ENCODE measurements at places on chromosomes 6 and 20.
A peak's percentile ranks its signal among the peaks of the same experiment; 100 is the strongest.

- DNase-seq = no peak
Measured at GRCh38 chr20:54107600-54108325, 37.4 kb upstream of the BCAS1 start.

- DNase-seq = no peak
Measured at GRCh38 chr20:45433316-45433715, 17.4 kb downstream of the PIGT start.

- no peak for DNase-seq
Measured at GRCh38 chr20:10376270-10377075, 57.5 kb downstream of the MKKS start.

DNA sequence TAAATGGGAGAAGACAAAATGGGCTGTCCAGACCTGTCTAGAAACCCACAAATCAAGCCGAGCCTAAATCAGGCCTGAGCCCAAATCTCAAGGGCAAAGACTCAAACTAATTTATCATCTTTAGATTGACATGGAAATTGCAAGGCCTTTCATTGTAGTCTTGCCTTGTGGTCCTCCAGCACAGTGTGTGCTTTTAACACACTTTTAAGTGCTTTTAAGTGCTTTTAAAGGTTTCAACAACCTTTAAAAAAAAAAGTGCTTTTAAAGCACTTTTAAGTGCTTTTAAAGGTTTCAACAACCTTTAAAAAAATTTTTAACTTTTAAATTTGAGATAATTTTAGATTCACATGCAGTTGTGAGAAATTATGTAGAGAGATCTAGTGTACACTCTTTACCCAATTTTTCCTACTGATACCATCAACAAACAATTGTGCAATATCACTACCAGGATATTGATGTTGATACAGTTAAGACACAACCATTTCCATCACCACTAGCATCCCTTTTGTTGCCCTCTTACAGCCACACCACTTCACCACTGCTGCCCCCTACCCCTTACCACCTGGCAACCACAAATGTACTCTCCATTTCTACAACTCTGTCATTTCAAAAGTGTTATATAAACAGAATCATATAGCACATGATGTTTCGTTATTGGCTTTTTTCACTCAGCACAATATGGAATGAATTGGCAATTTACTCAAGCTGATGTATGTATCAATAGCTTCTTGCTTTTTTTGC, 23.1 kb upstream of the DCBLD1 start:
- DNase-seq = no peak

GRCh38 chr6:169371344-169372127, 117.9 kb upstream of the THBS2 start:
- DNase-seq = no peak

- peak; percentile 69 for DNase-seq
Measured at GRCh38 chr6:142946924-142947713, 2.1 kb upstream of the HIVEP2 start.

DNA sequence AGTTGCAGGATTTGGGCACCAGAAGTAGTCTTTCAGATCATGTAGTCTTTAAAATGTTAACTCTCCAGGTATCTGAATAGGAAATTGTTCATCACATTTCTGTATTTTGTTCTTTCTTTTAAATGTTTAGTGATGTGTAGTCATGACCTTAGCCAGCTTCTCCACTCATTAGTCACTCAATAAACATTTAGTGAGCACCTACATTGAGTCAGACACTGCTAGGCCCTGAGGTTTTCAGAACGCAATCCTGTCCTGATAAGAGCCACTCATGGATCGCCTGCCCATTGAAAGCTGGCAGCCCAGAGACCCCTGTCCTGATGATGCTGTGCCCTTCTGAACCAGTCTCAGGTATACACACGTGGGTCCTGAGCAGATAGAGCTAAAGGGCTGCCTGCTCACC, 163.4 kb upstream of the HEY2 start:
- DNase-seq = no peak

DNA sequence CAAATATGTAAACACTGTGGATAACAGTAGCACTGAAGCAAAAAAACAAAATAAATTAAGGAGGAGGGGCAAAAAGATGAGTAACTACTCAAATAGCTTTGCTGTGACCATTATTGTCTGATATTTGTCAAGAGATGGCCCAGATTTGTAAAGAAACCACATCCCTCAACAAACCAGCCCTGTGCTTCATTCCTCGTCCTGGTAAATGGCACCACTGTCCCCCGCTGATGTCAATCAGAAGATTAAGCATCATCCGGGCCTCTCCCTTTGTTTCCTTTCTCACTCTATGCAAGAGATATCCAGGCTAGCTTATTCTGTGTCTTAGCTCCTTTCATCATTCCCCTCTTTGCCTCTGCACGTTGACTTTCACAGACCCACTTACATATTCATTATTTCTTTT, 259.0 kb downstream of the SYNE1 start:
- no peak for DNase-seq

DNA sequence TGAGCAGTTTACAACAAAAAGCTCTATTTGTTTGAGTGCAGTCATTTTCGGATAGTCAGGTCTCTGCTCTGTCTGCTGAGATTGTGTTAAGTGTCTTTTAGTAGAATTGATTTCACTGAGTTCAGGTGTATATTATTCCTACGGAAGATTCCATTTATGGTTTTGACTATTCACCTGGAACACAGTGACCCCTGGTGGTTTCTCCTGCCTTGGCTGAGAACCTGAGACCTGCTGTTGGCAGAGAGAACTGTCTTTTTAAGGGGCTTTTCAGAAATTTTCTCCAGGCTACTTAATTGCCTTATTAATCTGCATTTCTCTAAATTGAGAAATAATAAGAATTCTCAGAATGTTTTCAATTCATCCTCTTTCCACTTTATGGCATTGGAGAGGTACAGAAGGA, 508.0 kb downstream of the TBC1D32 start:
- peak; percentile 0 for DNase-seq

DNA sequence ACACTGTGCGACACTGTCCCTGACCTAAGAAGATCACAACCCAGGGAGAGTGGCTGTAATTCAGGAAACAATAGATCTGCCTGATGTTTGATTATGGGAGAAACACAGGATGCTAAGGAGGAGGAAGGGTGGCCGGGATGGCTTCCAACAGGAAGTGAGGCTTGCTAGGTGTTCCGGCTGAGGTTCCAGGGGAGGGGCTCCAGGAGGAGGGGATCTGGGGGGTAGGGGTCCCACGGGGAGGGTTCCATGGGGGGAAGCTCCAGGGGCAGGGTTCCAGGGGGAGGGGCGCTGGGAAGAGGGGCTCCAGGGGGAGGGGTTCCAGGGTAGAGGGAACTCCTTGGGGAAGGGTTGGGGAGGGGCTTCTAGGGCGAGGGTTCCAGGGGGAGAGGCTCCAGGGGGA, 48.6 kb downstream of the DAAM2 start:
- no peak for DNase-seq

DNA sequence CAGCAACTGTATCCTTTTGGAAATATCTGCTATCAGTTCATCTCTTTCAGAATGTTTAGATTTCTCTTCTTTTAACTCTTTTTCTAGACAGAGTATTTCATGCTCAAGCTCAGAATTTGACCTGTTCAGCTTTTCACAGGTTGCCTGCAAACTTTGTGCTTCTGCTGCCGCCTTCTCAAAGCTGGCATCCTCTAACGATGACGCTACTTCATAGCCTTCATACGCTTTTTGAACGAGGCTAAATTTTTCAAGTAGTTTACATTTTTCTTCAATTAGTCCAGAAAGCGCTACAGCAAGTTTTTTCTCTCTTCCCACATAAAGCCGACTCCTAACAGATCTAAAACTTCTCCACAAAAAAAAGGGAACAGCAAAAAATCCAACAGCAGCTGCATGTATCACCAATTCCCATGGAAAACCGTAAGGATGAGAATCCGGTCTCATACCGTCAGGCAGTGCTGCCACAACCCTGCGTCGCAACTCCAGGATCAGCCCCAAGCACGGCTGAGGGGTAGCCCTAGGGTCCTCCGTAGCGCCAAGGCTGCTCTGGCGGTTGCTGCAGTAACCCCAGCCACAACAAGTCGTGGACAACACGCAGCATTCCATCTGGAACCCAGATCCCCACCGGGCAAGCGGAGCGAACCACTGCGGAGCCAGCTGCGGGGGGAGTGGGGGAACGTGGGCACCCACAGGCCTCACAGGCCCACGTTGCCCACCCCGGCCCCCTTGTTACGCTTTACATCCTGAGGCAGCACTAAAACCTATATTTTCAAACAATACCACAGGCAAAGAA, 30.6 kb downstream of the DACT2 start:
- no peak for DNase-seq

Measured in stimulated activated CD4-positive, alpha-beta T cell treated with anti-CD3 and anti-CD28 coated beads, TNF-alpha, amount 100 ng/mL, for 48 hours (primary cell).